ENCODE measurements at places on chromosomes 6 and 20.

DNA sequence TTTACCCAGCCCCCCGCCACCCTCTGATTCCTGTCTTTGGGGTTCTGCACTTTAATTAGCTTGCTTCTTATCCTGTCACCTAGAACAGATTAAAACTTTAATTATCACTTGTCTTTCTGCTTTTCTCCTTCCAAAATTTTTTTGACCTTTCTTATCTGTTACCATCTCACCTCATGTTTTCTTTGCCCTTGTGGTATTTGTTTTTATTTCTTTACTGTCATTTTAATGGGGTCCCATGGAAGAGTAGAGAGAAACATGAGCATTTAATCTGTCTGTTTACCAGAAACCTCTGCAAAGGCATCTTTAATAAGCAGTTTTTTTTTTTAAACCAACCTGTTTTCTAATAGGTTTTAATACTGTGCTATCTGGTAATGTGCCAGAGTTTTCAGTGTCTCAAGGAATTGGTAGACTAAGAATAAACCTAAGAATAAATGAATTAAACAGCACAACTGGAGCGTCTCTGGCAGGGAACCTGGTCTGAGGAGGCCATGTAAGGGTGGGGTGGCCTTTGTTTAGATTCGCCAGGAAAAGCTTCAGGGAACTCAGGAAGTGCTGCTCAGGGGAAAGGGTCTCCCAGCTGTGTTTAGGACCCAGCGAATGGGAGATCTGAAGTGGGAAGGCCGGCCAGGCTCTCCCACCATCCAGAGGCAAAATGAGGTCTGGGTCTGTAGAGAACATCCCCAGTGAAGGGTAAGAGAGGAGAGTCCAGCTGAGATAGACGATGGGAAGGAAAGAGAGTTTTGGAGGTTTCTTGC lies 69.8 kb downstream of the ARID1B start:
- no peak for DNase-seq

DNA sequence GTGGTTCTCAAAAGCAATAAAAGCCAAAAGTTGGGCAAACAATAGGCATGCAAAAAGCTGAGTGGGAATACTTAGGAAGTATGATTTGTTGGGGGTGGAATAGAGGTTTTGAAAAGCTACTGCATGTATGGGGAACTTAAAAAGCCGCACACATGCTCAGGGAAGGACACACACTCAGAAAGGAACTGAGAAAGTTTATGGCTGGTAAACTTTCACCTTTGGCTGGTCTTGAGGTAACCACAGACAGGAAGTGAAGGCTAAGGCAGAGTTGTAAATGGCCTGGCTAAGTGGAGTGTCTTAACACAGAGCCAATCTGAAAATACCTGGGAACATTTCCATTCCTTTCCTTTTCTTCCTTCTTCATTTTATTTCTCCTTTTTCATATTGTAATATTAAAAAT lies 134.5 kb upstream of the EXOC2 start:
- DNase-seq, result no peak

DNA sequence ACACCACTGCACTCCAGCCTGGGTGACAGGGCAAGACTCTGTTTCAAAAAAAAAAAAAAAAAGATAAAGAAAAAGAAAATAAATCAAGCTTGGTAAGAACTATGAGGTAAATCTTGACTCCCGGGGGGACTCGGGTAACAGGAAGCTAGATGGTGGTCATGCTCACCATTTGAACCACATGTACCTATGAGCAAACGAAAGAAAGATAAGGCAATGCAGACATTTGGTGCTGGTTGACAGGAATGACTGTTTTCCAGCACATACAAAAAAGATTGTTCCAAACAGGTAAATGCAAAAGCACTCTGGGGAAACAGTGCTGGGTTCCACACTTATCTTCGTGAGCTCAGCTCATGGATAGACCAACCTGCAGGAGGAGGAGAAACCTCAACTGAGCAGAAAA lies 22.8 kb upstream of the PTPN1 start:
- DNase-seq, result no peak

DNA sequence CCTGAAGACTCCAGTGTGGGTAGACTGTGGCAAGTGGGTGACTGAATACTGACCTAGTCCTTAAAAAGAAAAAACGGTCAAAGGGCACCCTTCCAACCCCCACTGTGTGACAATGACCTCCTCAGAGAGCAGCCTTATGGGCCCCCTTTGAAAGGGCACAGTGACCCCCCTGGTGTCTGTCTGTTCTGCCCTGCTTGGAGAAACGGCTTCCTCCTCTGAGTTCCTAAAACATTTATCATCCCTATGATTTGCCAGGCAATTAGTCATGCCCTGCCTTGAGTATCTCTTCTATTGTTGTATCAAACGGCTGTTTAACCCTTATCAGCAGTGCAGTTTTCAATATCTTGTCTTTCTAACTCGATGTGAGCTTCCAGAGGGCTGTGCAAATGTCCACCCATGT lies 21.0 kb upstream of the STX16 start:
- DNase-seq, result no peak

GRCh38 chr6:10995114-10995707 lies 48.9 kb downstream of the ELOVL2 start:
- no peak for DNase-seq

DNA sequence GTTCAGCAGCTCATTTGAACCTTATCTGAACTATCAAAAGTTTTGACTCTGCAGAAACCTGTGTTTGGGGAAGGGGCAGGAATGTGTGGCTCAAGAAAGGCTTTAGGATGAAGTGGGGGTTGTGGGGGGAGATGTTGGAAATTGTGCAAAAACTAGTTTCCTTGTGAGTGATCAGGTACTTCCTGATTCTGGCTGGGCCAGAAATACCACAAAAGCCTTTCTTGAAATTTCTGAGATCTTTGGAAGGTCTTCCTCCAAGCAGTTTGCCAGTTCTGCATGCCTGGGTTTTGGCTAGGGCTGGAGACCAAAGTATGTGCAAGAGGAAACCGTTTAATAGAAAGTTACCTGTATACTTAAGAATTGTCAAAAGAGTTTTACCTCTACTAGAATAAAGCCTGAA lies 116.6 kb downstream of the BMP2 start:
- no peak for DNase-seq

DNA sequence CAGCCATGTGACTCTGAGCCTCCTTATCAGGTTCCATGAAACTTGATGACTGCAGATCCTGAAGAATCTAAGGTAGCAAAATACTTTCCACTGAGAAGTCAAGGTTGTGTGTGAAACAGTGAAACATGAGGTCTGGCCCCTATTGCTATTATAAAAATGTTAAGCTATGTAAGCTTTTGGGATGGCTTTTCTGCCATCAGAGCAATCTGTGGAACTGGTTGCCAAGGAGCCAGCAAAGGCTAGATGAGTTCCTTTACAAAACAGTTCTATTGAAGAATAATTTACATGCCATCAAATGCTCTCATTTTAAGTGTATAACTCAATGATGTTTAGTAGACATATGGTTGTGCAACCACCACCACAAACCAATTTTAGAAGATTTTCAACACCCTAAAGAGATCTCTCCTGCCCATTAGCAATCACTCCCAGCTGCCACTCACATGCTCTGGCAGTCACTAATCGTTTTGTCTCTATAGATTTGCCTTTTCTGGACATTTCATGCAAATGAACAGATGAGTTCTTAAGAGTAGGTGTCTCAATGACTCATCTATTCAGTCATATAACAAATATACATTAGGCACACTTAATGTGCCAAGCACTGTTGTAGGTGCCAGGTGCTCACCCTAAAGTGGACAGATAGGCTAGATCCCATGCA lies 19.9 kb upstream of the MEP1A start:
- DNase-seq, result no peak

- no peak for DNase-seq
Observed at GRCh38 chr20:32512047-32512385, 73.1 kb downstream of the NOL4L start.

DNA sequence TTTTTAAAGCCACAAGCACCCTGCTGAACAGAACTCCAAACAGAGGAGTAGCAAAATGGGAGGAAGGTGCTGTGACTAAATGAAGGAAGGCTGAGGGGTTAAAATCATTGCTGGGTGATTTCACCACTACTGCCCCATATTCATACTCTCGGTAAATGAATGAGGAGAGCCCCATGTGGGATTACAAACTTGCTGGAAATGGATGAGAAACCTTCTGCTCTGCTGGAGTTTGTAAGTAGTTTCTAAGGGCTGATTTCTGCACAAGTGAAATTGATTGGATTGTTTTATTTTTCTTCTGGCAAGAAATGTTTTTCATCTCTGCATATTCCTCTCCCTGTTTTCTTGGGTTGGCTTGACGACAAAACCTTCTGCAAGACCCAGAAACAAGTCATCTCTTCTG lies 533.5 kb upstream of the MMS22L start:
- no peak for DNase-seq

- DNase-seq, result no peak
Observed at GRCh38 chr6:51265426-51265825, 446.8 kb downstream of the TFAP2B start.

- no peak for DNase-seq
Observed at GRCh38 chr20:63152322-63153253, 63.3 kb downstream of the YTHDF1 start.

- DNase-seq, result no peak
Observed at GRCh38 chr20:37395921-37396415, 50.0 kb downstream of the SRC start.

- no peak for DNase-seq
Observed at GRCh38 chr6:15948930-15949900, 179.7 kb upstream of the MYLIP start.

GRCh38 chr6:40925341-40925740 lies 113.7 kb downstream of the UNC5CL start:
- DNase-seq, result no peak

DNA sequence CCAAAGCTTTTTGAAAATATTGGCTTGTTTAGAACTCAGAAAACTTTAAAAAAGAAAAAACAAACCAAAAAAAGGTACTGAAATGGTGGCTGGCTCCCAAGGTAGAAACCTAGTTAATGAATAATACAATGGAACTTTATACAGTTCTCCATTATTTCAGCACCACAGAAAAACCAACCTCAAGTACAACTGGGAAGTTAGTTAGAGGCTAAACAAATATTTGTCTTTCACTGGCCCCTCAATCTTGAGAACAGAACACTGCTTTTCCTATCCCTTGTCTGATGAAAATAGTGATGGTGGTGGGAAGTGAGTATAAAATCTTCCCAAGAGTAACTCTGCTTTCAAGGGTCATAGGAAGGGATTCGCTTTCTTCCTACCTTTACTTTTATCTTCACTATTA lies 126.5 kb downstream of the REV3L start:
- DNase-seq, result no peak

DNA sequence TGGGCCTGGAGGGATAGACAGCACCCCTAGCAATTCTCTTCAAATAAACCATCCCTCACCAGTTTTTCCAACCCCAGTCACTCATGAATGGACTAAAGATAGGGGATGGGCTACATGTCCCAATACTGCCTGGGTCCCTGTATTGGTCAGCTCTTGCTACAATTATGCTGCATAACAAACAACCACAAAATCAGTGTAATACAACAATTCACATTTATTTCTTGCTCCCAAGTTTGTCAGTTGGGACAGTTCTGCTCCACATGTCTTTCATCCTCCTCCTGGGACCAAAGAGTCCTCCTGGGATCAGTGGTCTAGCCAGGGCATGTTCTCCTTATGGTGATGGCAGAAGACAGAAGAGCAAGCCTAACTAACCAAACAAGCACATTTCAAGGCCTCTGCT lies 91.7 kb upstream of the MYL9 start:
- no peak for DNase-seq

DNA sequence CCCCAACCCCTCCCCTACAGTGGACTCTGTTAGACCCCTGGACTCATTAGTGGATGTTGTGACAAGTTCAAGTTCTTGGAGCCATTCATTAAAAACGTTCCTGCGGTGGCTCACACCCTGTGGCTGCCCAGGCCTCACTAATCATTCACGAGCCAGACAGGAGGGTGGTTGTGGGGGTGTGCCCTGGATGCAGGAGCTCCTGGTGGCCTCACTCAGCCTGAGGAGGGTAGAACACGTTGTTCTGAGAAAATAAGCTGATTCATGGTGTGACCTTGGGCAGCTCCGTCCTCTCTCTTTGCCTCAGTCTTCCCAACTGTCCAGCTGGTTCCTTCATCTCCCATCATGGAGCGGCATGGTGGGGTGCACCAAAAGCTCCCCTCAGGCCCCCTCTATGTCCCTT lies 16.7 kb downstream of the SLC13A3 start:
- no peak for DNase-seq

- peak; percentile 14 for DNase-seq
Observed at GRCh38 chr6:41705996-41706835, 29.2 kb downstream of the TFEB start.

GRCh38 chr6:24283043-24283985 lies 74.5 kb downstream of the DCDC2 start:
- no peak for DNase-seq

DNA sequence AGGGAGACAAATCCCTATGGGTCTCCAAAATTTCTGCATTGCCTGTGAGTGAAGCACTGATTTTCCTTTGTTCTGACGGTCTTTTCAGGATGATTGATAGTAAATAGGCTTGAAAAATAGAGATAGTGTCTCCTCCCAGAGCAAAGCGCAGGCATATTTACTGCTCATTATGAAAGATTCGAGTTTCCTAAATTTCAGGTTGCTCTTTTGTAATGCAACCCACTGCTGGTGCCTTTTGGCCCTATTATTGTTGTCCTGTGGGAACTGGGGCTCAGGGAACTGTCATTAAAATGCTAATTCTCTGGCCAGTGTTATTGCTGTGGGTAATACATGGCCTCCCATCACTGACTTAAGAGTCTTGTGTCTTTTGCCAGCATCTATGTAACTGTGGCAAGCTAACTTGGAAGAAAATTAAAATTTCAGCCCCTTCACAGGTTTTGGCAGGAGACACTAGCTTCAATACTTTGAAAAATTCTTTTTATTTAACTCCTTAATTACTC lies 754.1 kb upstream of the MAP3K7 start:
- no peak for DNase-seq

GRCh38 chr6:25713824-25714223 lies 40.7 kb upstream of the SLC17A4 start:
- no peak for DNase-seq

DNA sequence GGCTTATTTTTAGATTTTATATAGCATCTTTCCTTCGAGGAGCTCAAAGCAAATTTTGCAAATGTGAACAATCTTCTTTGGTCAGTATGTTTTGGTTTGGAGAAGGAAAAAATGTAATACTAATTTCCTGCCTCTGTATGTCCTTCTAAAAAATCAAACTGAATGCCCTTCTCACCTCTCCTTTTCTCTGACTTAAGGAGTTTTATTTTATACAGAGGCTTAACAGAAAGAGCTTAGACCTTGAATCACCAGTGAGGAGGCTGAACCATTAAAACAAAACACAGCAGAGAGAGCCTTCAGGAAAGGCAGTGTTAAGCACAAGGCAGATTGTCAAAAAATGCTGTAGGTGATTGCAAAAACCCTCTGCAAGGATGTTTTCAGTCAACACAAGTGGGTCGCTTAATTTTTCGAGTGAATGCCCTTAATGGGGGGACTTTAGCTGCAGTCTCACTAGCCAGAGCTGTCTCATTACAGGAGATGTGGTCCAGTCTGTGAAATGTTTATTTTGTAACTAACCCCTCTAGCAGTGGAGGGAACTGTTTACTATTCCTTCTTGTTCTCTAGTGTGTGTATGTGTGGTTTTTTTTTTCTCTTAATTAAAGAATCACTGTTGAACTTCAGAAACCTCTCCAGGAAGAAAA lies 481.3 kb upstream of the CITED2 start:
- DNase-seq, result no peak

- no peak for DNase-seq
Observed at GRCh38 chr6:10215326-10216110, 199.4 kb downstream of the TFAP2A start.

All from stimulated activated CD8-positive, alpha-beta memory T cell treated with anti-CD3 and anti-CD28 coated beads, Interleukin-7, amount 100 ng/mL, for 1 hour (primary cell).